ENCODE measurements at places on chromosomes 2 and 18. TPM values are rescaled to one million over a fixed set of nuclear protein-coding genes. Genes with fewer than 3 reads are reported as not detected.

GRCh38 chr2:30747206-30747605 is 60.0 kb downstream of the CAPN13 start:
- H3K4me1 ChIP-seq, result no peaks in the 10 kb centered on the region
- H3K4me3 ChIP-seq, result no peak overlapping the region

The COMMD1 gene
- 30.3 TPM for total RNA-seq

The LONRF2 gene
- total RNA-seq, result 4.2 TPM

The UPP2 gene
- total RNA-seq, result not detected
